ENCODE measurements at places on chromosomes 1 and 21.

- no peak for DNase-seq
These were observed 105.9 kb downstream of the LAMC2 start for GRCh38 chr1:183291802-183292514.

DNA sequence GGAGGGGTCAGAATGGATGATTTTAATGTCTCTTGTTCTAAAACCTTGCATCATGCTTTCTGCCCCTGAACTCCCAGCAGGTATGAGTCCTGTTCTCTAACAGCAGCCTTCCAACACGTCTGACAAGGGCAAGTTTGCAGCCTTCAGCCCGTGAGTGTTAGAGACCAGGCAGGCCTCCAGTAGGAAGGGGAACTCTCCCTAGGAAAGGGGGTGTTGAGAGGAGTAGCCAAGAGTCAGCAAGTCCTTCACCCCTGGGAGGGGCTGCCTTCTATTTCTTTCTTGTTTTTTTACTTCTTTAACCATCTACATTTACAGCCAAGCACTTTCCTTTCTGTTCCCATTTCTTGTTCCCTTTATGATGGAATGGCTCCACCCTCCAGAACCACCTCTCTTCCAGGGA lies 14.2 kb downstream of the BATF3 start:
- DNase-seq: no peak

GRCh38 chr1:54405898-54406293 lies 298 bp downstream of the SSBP3 start:
- no peak for DNase-seq

- DNase-seq: no peak
These were observed 137.1 kb downstream of the AKT3 start for GRCh38 chr1:243712941-243713340.

- DNase-seq: no peak
These were observed 203.9 kb downstream of the C1orf94 start for GRCh38 chr1:34380526-34381124.

GRCh38 chr1:171716616-171717015 lies 25.2 kb downstream of the VAMP4 start:
- no peak for DNase-seq

DNA sequence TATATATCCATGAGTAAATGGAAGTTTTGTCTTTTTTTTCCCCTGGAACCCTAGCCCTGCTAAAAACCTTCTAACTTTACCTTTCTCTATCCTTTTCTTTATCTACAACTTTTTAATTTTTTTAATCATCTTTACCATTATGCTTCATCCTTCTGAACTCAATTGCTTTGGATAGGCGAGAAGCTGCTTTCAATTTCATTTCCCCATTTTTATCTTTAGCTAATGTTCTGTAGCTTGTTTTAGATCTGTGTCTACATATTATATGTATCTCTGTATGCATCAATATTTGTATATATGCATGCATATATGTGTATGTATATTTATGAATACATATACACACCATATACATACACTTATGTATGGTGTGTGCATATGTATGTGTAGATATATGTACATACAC lies 57.4 kb downstream of the PTPRC start:
- no peak for DNase-seq

DNA sequence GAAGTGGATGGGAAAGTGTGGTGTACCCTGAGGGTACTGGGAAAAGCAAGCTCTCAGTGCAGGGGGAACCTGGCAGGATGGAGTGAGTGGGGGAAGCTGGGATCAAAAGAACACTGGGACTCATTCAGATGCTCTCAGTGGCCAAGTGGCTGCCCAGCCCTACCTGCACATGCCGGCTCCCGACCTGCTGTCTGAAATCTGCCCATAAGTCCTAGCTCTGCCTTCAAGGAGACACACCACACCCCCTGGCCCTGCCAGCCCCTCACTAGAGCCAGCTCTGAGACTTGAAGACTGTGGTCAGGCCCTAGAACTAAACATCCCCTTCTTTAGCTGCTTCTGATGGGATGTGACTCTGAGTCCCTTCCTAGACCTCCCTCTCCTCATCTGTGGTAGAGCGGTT lies 2.2 kb downstream of the TMEM54 start:
- DNase-seq: no peak

GRCh38 chr1:227884370-227885134 lies 63.2 kb downstream of the WNT9A start:
- DNase-seq: no peak

- DNase-seq: no peak
These were observed 56.2 kb downstream of the EVA1C start for GRCh38 chr21:32468681-32469111.

GRCh38 chr1:88175631-88176226 lies 508.3 kb upstream of the PKN2 start:
- DNase-seq: no peak

- no peak for DNase-seq
These were observed 153.2 kb downstream of the PIK3R3 start for GRCh38 chr1:45979074-45979777.

- no peak for DNase-seq
These were observed 13.0 kb downstream of the FAM229A start for GRCh38 chr1:32349211-32349708.

DNA sequence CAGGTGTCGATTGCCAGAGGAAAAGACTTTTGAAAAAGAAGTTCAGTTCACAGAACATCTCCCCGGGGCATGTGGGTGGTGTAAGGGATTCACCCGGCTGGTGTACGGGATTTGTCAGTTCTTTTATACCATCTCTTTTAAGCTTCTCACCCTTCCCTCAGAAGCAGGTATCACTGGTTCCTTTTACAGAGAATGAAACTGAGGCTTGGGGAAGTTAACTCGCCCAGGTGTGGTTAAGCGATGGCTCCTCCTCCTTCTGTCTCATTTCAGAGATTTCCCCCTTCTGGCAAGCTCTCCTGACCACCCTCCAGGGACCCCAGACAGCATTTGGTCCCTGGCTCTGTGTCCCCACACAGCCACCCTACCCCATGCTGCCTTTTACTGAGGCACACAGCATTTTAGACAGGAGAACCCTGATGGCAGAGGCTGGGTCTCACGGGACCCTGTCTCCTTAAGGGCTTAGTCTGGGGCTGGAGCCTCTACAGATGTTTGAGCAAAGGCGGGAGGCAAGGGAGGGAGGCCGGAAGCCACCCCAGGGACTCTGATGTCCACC lies 2.8 kb upstream of the ECE1 start:
- DNase-seq: peak; percentile 38

GRCh38 chr1:30884723-30885122 lies 23.8 kb downstream of the SDC3 start:
- DNase-seq: no peak

GRCh38 chr1:84350104-84350503 lies 48.2 kb upstream of the DNASE2B start:
- no peak for DNase-seq

DNA sequence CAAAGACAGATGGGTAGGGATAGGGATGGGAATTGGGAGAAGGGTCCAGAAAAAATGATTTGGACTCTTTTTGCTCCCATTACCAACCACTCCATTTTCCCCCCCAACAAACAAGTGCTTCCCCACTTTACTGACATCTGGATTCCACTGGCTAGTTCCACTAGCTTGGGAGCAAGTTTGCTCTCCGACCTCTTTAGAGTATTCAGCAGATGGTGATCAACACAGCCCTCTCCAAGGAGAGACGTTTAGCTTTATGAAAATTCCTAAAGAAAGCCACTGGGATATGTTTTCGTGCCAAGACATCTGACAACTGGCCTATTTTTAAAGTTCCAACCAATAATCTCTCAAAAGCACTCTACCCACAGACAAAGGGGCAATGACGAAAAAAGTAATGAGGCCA lies 50.3 kb downstream of the ITPKB start:
- no peak for DNase-seq

GRCh38 chr21:41961282-41961701 lies 7.5 kb upstream of the C2CD2 start:
- no peak for DNase-seq

DNA sequence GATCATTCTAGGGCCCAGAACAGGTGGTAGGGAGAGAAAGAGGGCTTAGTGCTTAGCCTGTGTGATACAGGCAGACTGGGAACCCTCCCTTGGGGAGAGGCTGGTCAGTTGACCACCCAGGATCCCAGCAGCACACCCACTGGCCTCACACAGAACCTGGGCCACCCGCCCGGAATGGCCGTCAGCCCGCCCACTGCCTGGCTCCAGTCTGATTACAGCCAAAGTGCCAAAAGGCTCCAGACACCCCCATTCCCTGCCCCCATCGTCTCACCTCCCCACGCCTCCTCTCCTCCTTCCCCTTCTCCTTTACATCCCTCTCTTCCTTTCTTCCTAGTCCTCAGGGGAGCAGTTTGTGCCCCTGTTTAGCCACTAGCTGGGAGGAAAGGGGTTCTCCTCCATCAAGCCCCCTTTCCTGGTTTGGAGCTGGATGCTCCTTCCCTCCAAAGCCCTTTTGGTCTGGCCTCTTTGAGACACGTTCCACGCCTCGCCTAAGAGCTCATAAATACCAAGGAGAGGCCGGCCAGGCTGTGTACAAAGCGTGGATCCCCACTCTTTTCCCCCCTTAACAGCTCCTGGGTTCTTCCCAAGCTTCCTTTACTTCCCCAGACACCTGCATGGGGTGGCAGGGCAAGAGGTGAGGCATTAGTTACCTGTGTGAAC lies 4.6 kb upstream of the WNT2B start:
- no peak for DNase-seq

GRCh38 chr21:45639206-45640000 lies 4.1 kb upstream of the PCBP3 start:
- no peak for DNase-seq

DNA sequence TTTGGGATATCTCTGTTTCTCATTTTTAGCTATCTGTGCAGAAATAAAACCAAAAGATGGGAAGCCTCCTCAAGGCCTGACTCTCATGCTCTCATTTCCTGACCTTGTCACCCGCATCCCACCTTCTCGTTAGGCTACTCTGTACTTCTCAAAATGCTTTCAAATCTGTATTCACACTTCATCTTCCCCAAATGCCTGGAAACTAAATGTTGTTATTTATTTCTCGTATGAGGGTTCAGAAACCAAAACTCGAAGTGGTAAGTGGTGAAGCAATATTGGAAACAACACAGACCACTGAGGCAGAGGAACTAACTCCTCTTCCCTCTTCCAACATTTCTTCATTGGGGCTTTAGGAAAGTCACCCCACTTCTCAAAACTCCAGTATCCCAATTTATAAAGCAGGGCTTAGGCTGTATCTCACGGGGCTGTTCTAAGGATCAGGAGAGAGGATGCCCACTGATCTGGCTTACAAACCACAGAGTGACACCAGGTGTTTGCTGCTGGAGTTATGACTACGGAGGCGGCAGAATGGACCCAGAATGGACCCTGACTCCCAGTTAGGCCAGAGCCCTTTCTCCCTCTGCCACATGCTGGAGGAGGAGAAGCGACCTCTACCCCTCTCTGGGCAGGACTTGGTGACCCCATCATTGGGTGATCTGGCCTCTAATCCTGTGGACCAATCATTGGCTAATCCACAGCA lies 3.5 kb downstream of the SLAMF7 start:
- DNase-seq: no peak

DNA sequence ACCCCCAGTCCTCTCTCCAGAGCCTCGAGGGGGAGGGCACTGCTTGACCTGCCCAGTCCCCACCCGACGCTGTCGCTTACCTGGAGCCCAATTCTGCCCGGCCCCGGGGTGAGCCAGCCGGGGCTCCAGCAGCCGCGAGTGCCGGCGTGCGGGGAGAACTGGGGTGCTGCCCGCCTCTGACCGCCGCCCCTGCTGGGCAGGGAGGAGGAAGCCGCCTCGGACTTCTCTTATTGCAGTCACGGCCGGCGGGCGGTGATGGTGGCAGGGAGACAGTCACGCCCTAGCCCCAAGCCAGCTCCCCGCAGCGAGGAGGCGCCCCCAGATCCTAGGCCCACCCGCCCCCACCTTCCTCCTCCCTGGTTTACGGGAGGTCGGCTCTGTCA lies at the start of gene FGR:
Gene FGR, minus strand, starts transcription at position 201 of the 383 bp plus-strand sequence. CDS start 11,269 bp downstream, outside the sequence.
- no peak for DNase-seq

DNA sequence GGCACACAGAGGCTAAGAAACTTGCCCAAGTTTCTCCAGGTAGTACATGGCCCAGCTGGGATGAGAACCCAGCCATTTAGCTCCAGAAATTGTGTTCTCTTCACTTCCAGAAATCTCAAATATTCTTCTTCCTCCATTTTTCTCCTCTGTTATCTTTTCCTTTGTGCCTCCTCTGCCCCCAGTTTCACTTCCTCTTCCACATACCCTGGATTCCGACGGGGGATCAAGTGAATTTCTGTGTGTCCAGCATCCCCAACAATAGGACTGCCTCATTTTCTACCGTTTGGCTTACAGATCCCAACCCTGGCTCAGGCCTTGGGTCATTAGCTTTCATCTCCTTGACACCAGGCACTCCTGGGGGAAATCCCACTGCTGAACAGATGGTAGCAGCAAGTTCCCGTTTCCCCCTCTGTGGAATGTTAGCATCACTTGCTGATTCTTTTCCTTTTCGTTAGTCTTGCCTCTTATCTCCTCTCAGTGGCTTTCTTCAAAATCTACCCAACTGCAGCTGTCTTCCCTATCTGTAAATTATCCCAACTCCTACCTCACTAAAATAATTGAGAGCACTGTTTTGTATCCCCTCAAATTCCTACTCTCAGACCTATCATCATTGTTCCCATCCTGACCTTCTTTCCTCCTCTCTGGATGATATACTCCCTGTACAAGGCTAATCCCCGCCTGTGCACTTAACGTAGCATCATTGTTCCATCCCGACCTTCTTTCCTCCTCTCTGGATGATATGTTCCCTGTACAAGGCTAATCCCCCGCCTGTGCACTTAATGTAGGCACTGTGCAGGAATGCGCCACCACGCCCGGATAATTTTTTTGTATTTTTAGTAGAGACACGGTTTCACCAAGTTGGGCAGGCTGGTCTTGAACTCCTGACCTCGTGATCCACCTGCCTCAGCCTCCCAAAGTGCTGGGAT lies 36.5 kb downstream of the SCCPDH start:
- no peak for DNase-seq

- DNase-seq: no peak
These were observed 35.8 kb downstream of the LHX4 start for GRCh38 chr1:180265871-180266270.

- DNase-seq: no peak
These were observed 67.3 kb upstream of the LAPTM5 start for GRCh38 chr1:30824736-30825429.

- DNase-seq: no peak
These were observed 60.1 kb upstream of the CYP2J2 start for GRCh38 chr1:59986516-59987310.

DNA sequence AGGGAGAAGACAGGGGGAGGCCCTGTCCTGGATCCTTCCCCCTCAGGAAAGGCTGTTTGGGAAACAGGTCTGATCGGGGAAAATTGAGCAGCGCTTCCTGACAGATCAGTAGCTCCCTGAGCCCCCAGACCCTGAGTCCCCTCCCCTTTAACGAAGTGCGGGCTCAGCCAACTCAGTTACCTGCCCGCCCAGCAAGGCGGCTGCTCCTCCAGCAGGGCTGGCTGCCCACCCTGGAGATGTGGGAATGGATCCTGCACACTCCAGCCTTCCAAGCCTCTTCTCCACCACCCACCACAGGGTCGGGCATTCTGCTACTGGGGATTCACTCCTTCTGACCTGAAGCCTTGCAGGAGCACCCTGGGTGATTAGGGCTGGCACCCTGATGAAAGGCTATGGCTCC lies 27.6 kb upstream of the LAPTM5 start:
- no peak for DNase-seq

All from stimulated activated CD4-positive, alpha-beta T cell treated with anti-CD3 and anti-CD28 coated beads, TNF-alpha, amount 100 ng/mL, for 48 hours (primary cell).